Stimulated activated CD4-positive, alpha-beta T cell treated with anti-CD3 and anti-CD28 coated beads, Interleukin-1b, Interleukin-23, amount 100 ng/mL, for 4 hours (primary cell): ENCODE measurements at places on chromosomes 3 and 15.

DNA sequence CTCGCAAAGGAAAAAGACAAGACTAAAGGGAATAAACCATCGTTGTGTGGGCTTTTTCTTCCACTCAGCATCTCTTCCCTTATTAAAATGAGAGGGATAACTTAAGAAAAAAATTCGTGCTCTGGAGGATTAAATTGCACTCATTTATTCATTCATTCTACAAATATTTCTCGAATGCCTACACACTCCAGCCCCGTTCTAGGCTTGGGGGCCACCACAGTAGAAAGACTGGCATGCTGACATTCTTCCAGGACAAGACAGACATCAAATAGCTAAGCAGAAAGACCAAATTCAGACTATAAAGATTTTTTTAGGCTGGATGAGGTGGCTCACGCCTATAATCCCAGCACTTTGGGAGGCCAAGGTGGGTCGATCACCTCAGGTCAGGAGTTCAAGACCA, 65.3 kb upstream of the IL12A start:
- DNase-seq = no peak

DNA sequence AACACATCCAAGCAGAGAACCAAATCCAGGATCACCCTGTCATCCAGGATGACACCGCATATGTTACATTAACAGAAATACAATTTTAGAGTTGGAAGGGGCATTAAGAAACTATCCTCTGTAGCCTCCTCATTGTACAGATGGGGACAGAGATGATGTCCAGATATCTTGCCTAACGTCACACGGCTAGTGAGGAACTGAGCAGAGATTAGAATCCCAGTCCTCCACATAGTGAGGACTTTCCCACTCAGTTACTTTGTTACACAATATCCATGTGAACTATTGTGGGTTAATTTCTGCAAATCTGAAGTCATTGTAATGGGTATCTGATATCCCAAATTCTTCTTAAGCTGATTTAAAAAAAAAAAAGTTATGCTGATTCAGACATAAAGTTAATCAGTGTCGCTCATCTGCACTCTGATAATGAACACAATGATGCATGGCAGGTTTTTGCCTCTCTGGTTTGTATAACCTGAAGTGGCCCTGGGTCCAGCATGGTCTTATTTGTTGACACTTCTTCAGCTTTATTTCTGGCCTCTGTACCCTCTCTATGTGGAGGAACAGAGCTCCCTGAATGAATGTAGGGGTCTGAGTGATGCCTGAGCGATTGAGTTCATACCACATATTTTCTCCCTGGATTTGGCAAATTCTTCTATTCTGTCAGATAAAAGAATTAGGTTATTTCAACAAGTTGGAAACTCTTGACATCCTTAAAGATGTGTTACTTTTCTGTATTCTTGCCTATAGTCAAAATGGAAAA, 76.0 kb upstream of the LIMD1 start:
- DNase-seq = no peak

DNA sequence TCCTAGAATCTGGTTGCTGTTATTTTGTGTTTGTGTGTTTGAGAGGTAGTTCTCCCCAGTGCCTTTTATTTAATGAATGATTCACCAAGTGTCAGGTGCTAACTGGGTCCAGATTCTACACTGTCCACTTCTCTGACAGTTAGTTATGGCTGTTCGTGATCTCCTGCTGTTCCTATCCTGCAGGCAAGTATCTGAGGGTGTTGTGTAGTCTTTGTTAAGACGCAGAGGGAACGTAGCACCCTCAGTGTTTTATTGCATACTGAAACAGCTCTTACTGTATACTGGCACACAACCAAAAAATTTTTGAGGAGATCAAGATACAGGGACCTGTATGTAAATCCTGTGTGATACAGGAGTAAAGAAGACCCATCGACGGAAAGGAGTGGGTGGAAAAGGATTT, 1271.3 kb downstream of the ROBO1 start:
- DNase-seq = no peak

GRCh38 chr15:93458597-93458996, 369.6 kb upstream of the RGMA start:
- no peak for DNase-seq

GRCh38 chr15:73075160-73075859, 23.0 kb downstream of the NEO1 start:
- no peak for DNase-seq

- no peak for DNase-seq
Observed at GRCh38 chr3:72149645-72150300, 364.8 kb upstream of the PROK2 start.

DNA sequence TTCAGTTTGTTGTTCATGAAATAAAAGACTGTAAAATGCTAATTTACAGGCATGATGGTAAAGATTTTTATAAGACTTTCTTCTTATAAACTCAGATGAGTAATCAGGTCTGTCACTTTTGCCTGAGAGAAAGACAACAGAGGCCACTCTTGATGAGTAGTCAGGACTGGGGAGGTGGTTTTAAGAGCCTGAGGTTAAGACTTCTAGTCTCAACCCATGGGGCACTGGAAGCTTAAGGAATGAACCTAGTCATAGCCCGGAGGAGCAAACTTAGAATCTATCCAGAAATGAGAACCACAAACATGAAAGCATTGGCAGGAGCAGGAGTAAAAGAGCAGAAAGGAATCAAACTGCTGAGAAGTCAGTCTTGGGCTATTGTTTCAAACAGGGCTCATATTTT, 846.3 kb upstream of the ARPP21 start:
- no peak for DNase-seq

GRCh38 chr3:150798122-150798618, 35.2 kb upstream of the SIAH2 start:
- DNase-seq = no peak

GRCh38 chr3:58497097-58497496, 5.2 kb downstream of the KCTD6 start:
- no peak for DNase-seq

GRCh38 chr15:48278666-48279065, 52.6 kb upstream of the DUT start:
- no peak for DNase-seq

- no peak for DNase-seq
Observed at GRCh38 chr3:170429050-170429449, 10.4 kb downstream of the CLDN11 start.

DNA sequence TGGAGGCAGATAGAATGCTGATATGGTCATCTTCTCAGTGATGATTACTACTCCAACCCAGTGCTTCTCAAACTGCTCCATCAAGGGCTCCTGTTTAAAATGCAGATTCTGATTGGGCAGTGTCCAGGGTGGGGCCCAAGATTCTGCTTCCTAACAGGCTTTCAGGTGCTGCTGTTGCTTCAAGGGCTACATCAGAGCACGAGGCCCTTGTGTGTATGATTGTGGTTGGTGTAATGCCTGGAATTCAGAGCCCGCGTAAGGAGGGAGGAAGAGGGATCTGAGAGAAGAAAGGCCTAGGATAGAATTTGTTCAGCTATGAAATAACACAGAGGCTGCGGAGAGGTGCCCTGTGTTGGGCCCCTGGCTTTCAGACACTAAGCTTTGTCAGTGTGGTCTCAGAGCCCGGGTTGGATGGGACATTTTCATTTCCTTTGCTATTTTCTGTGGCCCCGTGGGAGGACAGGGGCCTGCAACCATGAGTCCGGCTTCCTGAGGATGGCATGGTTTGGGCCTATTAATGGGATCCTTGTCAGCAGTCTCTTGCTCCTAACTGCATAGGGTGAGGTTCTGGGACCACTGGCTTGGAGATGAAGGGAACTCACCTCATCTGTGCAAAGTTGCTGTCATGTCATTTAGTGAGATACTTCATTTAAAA, 53.0 kb downstream of the ATP1B3 start:
- DNase-seq = no peak

GRCh38 chr15:85598718-85599398, 195.9 kb downstream of the KLHL25 start:
- no peak for DNase-seq

DNA sequence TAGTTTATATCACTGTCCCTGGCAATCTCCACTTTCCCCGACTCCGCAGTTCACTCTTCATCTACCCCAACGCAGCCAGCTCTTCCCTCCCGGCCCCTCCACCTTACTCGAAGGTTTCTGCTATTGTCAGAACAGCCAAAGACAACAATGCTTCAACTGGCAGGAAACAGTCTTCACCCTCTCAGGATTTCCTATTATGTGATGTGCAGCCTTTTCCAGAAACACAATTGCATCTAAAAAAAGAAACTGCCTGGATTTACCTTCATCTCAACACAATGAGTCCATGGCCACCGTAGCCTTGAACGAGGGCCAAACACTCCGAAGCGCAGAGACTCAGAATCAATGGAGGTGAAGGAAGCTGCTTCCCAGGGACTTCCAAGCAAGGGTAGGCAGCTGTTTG, 182.1 kb upstream of the TSC22D2 start:
- DNase-seq = no peak

- no peak for DNase-seq
Observed at GRCh38 chr3:31227131-31227562, 305.6 kb upstream of the STT3B start.

DNA sequence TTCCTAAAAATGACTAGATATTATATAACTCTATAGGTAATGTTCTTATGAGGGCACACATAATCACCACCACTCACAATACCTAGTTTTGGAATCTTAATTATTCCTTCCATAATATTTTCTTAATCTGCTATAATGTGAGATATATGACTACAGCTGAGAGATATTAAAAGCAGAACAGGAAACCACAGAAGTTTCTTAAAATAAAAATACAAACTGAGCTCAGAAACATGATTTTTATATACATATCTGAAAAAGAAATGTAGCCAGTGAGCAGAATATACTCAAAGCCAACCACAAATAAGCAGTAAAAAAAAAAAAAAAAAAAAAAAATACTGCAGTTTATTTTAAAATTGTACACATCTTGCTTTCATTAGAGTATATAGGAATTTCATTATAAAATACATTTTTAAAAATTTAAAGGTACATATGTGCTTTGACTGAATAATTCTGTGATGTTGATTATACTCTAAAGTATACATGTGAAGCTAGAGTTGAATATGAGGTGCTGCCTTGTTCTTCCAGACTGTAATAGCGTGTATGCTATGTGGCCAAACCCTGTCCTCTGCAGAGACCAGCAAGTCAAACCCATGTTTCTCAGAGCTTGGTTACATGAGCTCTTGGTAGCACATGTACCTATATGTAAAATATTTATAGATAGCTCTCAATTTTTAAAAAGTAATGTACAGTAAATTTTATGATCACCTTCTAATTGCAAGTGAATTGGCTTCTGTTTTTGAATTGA, 175.0 kb downstream of the UBE2E2 start:
- no peak for DNase-seq

- DNase-seq = no peak
Observed at GRCh38 chr3:38371541-38372213, 25.1 kb downstream of the XYLB start.

DNA sequence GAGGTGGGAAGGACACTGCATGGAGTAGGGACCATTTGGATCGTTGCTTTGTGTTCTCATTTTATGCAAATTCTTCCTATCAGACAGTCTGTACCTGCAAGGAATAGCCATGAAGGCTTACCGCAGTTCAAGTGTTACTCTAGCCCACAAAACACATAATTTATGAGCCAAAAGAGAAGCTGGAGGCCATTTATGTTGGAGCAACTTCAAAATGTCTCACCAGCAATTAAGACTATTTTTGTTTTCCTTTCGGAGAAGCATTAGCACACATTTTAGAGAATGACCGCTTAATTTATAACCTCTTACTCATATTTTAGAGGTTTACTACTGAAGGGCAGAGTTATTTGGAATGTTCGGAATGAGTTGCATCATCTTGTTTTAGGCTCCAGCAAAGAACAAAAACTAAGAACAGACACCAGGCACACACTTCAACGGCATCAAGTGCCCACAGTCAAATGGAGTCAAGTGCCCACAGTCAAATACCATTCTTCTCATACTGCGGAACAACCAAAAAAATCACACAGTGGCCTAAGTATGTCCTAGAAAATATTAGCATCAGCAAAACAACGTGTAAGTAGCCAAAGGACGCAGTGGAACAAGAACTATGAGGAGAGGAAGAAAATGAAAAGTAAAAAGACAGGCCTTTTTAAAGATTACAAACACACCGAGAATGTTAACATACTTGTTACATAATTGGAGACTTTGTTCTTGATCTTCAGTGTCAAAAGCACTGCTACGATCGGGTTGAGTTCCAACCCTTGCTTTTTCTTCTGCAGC, 17.5 kb upstream of the GOLGA8J start:
- DNase-seq = no peak

GRCh38 chr3:120137548-120137947, 43.3 kb upstream of the GSK3B start:
- DNase-seq = no peak
